CD4-positive, alpha-beta T cell treated with Interleukin-12 subunit alpha and Interleukin-12 subunit beta, for 1 hour (primary cell): ENCODE measurements at places on chromosomes 16 and 17.

DNA sequence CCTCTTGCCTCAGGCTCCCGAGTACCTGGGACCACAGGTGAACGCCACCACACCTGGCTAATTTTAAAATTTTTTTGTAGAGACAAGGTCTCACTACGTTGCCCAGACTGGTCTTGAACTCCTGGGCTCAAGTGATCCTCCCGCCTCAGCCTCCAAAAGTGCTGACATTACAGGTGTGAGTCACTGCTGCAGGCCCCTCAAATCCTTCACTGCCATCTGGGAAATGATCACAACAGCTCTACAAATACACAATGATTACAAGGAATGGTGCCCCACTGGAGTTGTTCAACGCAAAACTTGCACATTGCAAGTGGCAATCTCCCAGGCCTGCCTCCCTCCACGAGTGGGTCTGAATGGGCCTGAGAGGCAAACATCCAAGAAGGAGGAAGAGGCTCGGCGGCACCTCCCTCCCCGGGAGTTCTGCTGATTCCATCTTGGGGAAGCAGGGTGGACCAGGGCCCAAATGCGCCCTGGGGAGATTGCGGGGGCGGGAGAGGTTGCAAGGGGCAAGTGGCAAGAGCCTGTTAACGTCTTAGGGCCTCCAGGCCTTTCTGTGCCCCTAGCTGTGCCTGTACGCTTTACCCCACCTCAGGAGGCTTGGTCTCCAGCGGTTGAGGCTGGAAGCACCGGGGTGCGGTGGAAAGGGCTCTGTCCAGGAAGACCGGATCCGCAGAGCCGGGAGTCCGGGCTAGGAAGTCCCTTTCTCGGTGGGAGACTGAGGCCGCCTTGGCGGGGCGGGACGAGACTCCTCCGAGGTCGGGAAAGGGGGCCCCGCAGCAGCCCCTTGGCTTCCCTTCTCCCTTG is 656 bp upstream of the IGFBP4 start:
- no peak for DNase-seq

- DNase-seq: no peak
These were observed 226.0 kb upstream of the GSE1 start for GRCh38 chr16:85387171-85387507.

GRCh38 chr17:79812353-79813258 is 15.7 kb upstream of the CBX8 start:
- DNase-seq: no peak

DNA sequence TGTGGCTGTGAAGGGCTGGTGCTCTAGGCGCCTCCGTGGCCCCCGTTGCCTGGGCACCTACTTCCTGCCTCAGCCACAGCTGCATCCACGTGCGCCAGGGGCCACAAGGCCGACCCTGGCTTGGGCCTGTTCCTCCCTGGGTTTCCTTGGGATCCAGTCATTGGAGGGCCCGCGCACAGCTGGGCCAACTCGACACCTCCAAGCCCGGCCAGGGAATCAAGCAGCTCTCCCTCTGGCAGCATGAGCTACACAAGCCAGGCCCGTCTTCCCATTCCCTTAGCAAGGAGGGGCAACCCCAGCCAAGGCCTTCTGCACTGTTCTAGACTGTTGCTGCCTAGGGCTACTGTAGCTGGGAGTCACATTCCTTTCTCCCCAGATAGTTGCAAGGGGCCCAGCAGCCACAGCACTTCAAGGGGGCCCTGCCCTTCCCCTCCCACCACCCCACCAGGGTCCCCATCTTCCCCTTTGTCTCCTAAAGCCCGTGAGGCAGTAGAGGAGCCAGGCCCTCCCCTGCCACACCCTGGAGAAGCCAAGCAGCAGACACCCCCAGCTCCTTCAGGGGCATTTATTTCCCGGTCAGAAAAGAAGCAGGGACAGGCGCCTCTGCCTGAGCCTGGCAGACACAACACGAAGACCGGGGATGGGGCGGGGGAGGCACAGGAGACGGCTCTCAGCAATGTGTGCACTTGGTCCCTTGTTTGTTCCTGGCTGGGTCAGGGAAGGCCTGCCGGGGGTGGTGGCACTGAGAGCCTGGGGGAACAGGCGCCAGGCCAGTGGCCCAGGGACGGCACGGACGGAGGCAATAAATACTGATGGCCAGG is 3.8 kb downstream of the ARHGDIA start:
- DNase-seq: peak; percentile 40

DNA sequence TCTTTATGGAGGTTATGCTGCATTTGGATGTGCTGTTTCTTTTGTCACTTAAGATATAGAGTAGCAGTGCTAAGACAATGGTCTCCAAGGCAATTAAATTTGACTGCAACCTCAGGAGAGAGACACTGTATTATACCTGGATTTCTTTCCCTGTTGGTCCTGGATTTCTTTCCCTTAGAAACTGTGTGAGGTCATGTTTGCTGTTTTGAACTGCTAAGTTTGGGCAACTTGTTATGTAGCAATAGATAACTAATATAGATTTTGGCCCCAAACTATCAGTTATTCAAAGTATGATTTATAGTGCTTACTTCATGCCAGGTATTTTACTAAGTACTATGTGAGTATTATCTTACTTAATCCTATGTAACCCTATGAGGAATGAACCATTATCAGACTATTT is 458.4 kb downstream of the HS3ST3B1 start:
- no peak for DNase-seq

GRCh38 chr16:74501484-74502478 is 80.5 kb upstream of the CLEC18B start:
- DNase-seq: no peak

GRCh38 chr16:47519546-47519945 is 58.4 kb downstream of the PHKB start:
- no peak for DNase-seq

DNA sequence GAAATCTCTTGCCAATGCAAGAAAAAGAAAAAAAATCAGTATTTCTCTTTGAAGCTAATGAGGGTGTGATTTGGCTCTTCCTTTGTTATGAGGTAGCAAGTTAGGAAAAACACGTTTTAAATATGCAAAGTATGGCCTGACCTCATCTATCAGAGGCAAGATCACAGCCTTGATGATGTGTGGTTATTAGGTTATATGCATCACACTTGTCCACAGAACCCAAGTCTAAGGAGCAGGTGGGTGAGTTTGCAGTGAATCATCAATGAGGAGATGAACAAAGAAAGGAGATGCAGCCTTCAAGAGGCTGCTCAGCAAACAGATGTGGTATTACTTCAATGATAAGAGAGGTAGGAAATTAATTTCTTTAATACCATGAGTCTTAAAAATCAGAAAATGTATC is 594.8 kb upstream of the CDH5 start:
- no peak for DNase-seq
